SHP77 treated with DMSO at 0.1 percent for 48 hours (cell line): ENCODE measurements at places on chromosomes 6 and 20.
A peak's percentile ranks its signal among the peaks of the same experiment; 100 is the strongest.

GRCh38 chr6:134550604-134551003, 232.7 kb upstream of the SGK1 start:
- DNase-seq: no peak

DNA sequence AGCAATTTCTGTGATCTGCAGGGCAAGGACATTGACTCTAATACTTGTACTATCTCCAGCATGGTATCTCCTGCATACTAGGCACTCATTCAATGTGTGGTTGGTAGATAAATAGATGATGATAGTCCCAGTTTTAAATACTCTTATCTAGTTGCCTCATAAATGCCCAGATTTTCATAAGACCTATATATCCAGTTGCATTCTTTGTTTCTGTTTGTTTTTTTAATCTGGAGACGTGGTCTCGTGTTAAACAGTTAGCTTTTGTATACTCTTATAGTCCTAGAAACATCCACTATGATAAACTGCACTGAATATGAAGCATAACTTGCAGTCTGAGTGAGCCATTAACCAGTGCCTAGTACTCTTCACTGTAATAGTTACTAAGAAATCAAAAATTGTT, 35.5 kb upstream of the SUMO4 start:
- DNase-seq: no peak

GRCh38 chr20:32583581-32584070, 1.5 kb downstream of the NOL4L start:
- no peak for DNase-seq

DNA sequence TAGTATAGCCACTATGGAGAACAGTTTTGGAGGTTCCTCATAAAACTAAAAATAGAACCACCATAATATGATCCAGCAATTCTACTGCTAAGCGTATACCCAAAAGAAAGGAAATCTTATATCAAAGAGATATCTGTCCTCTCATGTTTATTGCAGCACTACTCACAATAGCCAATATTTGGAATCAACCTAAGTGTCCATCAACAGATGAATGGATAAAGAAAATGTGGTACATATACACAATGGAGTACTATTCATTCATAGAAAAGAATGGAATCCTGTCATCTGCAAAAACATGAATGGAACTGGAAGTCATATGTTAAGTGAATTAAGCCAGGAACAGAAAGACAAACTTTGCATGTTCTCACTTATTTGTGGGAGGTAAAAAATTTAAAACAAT, 5.7 kb upstream of the CD2AP start:
- DNase-seq: no peak

GRCh38 chr20:21513881-21514540, at the start of gene NKX2-2:
Gene NKX2-2, minus strand, starts transcription at chr20:21514064. Its CDS starts 395 bp downstream, at chr20:21513669.
- no peak for DNase-seq

DNA sequence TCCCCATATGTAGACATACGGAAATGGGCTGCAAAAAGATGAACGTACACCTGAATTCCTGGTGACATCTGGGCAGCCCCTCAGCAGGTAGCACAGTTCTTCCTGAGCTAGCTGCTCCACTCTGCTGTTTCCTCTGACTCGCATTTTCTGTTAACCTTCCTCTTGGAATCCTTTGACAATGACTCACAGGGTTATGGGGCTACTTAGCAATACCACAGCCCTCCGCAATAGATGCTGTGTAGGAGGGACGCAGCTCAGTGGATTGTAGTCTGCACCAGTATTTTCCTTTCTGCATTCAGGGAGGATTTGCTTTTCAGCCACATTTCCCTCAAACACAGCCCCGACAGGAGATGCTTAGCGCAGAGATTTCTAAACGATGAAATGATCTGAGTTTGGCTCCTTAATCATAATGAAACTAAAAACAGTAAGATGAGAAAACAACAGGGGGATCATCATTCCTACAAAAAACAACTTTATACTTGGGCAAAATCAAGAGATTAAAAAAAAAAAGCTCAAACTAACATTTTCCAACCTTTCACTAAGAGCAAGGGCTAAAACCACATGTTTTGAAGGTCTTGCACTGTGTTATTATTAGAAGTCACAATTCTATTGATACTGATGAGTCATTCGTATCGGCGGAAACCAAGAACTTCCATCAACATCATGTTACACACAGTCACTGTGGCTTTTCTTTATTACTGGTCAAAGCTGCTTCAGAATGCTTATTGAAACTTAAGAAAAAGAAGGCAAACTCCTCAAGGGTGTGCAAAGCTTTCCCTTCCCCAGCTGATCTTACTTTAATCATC, 12.2 kb downstream of the BACH2 start:
- no peak for DNase-seq

- no peak for DNase-seq
Measured at GRCh38 chr6:11878735-11879134, 100.1 kb upstream of the ADTRP start.

DNA sequence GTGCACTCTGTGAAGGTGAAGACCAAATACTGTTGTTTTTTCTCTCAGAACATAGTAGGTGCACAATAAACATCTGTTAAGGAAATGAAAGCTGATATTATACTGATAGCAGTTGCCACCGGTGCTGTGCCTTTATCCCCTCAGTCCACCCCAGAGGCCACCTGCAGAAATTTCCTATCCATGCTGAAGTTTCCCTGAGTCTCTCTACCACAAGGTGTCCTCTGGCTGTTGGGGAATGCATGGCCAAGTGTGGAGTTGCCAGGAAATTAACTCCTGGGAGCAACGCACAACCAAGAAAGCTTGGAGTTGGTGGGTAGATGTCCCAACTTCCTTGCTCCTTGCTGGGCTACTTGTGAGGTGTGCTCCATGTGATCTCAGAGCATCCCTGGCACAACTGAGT, 114.2 kb downstream of the LAMP5 start:
- DNase-seq: no peak

DNA sequence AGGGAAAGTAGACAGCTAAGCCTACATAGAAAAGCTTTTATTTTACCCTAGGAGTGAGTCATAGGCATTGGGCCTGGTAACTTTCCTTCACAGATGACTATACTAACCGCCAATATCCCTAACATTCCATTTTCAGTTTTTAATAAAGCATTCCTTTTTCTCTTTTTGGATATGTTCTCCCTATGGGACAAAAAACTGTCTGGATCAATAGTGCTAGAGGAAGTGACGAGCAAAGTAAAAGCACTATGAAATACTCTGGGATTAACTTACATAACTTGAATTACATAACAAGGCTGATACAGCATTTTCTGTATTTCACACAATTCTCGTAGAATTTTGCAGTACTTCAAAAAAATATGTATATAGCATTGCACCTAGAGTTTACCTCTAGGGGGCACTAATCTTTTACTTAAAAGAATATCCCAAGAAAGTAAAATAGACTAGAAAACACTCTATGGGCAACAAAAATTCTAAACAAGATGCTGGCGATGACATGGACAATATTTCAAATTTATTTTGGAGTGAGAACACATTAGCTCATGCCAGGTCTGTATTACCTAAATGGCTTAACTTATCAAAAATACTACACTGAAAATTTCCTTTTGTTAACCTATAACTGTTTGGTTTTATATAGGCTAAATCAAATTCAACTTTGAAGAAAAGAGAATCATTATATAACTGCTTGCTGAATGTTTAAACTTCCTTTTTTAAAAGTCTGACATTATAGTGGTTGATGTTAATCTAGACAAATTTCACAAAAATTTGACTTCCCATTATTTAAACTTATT, 66.3 kb upstream of the DST start:
- peak; percentile 29 for DNase-seq

GRCh38 chr6:69973763-69974162, 107.4 kb downstream of the COL19A1 start:
- no peak for DNase-seq

- DNase-seq: no peak
Measured at GRCh38 chr6:119480961-119481497, 131.5 kb upstream of the MAN1A1 start.

GRCh38 chr6:53154794-53155193, 6.2 kb upstream of the GCM1 start:
- no peak for DNase-seq

DNA sequence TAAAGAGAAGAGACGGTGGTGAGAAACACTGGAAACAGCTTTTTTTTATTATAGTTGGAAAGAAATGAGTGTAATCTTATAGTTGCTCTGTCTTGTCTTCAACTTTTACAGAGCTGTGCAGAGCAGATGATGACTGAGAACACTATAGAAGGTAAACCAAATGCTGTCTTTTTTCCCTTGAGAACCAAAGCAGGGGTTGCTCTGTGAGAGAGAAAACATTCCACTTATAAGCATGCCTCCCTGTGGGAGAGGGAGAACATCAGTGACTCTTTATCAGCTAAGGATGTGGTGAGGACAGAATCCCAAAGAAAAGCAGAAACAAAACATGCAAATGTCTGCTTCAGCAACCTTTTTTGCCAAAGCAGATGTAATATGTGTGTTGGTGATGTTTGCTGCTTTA, 179.3 kb upstream of the HDDC2 start:
- DNase-seq: no peak

GRCh38 chr6:126015863-126016262, 29.5 kb downstream of the TRMT11 start:
- DNase-seq: no peak

- DNase-seq: no peak
Measured at GRCh38 chr6:4545893-4546292, 230.3 kb upstream of the CDYL start.

- no peak for DNase-seq
Measured at GRCh38 chr6:44052419-44053023, 74.7 kb downstream of the MRPL14 start.

DNA sequence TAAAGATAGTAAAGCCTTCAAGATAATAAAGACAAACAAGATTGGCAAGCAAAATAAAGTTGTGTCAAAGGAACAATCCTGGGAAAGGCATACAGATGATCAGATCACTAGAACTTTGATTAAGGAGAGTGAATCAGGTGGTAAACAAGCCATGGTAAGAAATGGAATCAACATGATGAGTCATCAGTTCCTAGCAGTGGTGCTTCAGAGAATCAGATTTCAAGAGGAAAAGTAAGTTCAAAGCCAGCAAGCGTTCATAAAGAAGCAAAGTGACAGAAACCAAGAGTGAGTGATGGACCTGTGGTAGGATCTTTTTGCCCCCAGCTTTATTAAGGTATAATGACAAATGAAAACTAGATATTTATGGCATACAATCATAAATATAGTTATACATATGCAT, 340.4 kb downstream of the TPBG start:
- DNase-seq: no peak

DNA sequence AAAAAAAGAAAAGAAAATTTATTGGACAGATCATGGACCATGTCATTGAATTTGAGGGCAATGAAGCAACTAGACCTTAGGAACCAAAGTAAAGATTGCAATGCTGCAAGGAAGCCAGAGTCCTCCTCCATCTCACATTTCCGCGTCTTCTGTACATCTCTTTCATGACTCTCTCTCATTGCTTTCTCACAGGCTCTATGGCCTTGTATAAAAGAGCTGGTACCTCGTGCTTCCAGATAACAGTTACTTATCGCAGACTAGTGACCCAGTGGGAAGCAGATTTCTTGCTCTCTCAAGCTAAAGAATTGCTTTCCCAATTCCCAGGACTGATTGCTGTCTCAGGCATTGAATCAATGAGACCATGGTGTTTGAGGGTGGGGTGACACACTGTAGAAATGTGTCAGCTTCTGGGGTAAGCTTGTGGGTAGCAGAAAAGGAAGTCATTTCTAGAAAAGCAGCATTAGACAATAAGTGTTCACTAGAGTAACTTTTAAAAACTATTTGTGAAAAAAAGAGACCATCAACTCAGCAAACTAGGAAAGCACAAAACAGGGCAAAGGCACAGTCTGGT, 635.3 kb downstream of the UTRN start:
- no peak for DNase-seq

- DNase-seq: no peak
Measured at GRCh38 chr20:16025084-16025483, 548.2 kb downstream of the KIF16B start.

DNA sequence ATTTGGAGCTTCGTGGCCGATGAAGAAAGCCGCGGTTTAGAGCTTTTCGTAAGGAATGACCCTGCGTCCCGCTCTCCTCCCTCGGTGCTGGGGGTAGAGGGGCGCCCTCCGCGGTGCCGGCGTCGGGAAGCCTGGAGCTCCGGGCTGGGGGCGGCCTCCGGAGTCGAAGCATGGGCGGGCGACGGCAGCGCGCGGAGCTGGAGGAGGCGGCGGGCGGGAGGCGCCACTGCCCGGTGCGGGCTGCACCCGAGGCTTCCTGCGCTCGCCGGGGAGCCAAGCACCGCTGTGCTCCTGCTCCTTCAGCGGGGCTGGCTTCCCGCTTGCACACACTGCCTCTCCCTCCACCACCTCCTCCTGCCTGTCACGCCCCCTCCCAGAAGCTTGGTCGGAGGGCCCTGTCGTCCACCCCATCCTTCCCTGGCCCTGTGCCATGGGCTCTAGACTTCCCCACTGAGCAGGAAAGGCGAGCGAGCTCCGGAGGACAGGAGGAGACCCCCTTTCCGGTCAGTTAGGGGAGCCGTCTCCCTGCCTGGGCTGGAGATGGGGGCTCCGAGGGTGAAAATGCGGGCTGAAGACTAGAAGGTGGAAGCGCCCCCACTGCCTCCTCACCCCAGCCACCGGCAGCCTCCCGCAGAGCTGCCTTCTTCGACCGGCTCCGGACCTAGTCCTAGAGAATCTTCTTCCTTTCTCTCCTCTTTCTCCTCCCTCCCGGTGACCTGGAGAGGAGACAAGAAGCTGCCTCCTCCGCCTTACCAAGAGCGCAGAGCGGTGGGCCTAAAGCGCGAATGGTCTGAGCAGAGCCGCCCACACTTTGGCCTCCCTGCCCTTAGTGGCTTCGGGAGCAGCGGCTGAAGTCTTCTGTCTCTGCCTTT, 1.8 kb downstream of the CDH4 start:
- no peak for DNase-seq

GRCh38 chr20:59004493-59004762, 2.6 kb downstream of the CTSZ start:
- no peak for DNase-seq

- DNase-seq: no peak
Measured at GRCh38 chr6:30778001-30778635, 33.8 kb upstream of the IER3 start.

- no peak for DNase-seq
Measured at GRCh38 chr6:161635975-161636374, 362.1 kb upstream of the AGPAT4 start.

GRCh38 chr20:9071976-9072726, 3.3 kb downstream of the PLCB4 start:
- no peak for DNase-seq

GRCh38 chr6:15775741-15776140, 112.9 kb upstream of the DTNBP1 start:
- no peak for DNase-seq

- DNase-seq: no peak
Measured at GRCh38 chr6:1575210-1576041, 34.3 kb upstream of the FOXC1 start.

DNA sequence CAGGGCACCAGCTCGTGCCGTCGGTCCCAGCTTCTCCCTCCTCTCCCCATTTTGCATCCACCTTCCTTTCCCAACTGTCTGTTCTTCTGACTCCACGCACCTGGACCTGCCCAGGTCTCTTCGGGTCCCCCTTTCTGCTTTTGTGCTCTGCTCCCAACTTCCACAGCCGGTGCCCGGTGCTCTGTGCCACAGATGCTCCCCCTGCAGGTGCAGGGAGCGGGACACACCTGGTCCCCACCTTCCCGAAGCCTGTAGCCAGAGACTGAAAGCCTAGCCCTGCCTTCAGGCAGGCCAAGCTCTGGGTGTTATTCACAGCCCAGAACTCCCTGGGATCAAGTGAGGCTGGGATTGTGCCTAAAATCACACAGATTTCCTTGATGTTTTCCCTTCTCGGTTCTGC, 24.6 kb upstream of the BMP7 start:
- no peak for DNase-seq
